ENCODE measurements at places on chromosomes 12 and 14.

GRCh38 chr12:95767703-95768102 is 22.9 kb downstream of the NTN4 start:
- no peak for DNase-seq

- DNase-seq = peak; percentile 85
Observed at GRCh38 chr12:32535288-32535999, 136.1 kb downstream of the FGD4 start.

DNA sequence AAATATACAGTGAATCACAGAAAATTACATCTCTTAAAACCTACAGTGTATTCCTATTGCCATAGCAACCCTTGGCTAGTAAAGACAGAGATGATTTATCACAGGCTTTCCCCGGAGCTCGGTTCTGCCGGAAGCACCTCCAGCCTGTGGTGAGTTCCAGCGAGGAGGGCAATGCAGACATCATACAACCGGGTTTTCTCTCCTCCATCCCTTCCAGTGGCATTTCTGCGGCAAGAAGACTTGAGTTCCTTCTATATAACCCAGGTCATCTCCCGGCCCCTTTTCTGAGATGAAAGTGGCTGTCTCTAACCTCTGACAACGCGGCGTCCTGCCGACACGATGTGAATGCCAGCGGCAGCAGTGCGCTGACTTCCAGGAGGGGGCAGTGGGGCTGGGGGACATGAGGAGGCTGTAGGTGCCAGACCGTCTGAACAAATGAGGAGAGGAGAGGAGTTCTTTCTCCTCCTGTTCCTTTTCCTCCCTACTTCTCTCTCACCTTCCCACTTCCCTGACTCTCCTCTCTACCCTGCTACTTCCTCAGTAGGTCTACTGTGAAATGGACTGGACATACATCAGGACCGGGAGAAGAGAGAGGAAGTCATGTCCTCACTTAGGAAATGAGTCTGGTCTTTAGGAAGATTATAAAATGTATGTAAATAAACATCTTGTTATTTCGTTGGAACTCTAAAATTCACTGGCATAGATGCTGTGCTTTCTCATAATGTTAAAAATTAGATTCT is 68.6 kb upstream of the MAX start:
- DNase-seq = peak; percentile 48

DNA sequence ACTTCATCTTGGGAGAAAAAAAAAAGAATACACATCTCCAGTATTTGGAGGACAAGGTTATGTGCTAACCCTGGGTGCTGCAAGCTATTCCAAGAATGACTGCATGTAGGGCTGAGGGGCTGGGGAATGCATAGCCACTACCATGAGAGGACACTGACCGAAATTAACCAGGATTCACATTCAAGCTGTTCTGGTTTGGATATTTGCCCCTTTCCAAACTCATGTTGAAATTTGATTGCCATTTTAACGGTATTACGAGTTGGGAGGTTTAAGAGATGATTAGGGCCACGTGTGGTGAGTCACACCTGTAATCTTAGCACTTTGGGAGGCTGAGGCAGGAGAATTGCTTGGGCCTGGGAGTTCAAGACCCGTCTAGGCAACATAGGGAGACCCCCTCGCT is 18.5 kb upstream of the MARK3 start:
- DNase-seq = no peak

DNA sequence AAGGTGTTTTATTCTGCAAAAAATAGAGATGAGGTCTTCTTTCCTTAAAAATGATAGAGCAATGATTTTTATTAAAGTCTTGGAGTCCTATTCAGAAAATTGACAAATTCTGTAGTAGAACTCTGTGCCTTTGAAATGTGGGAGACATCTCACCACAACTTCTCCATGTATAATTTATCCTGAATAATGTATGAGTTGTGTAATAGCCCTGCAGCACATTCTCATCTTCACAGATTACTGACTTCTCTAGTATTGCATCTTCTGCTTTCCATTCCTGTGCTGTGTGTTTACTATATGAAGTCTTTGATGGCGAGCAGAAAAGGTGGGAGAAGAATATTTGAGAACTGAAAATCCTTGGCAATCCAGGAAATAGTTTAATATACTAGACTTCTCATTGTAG is 255.6 kb downstream of the TTC6 start:
- no peak for DNase-seq

DNA sequence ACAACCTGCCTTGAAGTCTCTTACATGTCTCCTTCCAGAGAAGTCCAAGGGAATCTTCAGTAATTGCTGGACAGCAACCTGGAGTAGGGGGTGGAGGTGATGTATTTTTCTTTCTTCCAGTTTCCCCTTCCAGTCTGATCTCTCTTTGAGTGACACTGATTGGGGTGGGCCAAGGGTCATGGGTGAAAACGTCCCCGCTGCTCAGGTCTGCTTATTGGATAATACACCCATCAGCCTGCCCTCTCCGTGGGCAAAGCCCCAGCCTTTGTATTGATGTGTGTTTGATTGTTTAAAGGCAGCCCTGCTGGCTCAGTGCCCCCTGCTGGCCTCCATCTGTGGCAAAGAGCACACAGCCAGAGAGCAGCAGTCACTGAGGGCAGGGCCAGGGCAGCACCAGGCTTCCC is 35.7 kb upstream of the ATP2A2 start:
- peak; percentile 52 for DNase-seq

GRCh38 chr14:23159532-23159931 is 23.9 kb downstream of the SLC7A8 start:
- DNase-seq = no peak

GRCh38 chr12:109863847-109864712 is 16.3 kb downstream of the GLTP start:
- DNase-seq = peak; percentile 18

DNA sequence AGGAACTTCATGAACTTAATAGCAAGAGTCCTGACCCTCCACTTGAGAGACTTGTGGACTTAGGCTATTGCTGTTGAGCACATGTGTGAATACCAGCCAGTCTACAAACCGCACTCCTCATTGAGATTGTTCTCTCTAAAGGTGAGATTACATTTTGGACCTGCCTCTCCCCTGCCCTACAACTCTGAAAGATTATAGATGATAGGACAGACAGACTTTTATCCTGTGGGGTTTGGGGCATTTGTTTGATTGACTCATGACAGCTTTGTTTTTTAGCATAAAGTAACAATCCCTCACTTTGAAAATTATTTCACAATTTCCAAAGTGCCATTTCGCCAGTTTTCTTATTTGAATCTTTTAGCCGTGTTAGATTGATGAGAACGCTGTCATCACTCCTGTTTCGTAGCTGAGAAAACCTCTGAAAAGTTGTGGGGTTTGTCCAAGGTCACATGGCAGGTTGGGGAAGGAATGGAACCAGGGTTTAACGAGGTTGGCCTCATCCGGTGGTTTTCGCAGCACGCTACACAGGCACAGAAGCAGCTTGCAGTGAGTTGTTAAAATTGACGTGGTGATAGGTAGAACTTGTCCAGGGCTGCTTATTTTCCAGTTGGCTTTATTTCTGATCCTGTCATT is 836 bp downstream of the EVL start:
- peak; percentile 89 for DNase-seq

DNA sequence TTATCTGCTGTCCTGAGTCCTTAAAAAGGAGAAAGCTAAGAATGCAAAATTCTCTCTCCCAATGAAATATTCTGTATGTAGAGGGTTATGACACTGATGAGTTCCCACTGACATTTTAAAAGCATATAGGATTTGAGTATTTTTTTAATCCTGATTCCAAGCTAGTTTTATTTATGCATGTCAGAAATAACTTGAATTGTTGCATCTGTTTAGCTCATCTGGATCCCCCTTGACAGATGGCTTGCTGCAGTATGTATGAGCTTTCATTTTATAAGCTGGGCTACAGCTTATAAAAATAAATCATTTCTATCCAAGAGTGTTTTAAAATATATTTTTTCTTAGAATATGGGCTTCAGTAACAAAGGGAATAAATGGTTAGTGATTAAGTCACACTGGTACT is 495.3 kb downstream of the NELL2 start:
- no peak for DNase-seq

DNA sequence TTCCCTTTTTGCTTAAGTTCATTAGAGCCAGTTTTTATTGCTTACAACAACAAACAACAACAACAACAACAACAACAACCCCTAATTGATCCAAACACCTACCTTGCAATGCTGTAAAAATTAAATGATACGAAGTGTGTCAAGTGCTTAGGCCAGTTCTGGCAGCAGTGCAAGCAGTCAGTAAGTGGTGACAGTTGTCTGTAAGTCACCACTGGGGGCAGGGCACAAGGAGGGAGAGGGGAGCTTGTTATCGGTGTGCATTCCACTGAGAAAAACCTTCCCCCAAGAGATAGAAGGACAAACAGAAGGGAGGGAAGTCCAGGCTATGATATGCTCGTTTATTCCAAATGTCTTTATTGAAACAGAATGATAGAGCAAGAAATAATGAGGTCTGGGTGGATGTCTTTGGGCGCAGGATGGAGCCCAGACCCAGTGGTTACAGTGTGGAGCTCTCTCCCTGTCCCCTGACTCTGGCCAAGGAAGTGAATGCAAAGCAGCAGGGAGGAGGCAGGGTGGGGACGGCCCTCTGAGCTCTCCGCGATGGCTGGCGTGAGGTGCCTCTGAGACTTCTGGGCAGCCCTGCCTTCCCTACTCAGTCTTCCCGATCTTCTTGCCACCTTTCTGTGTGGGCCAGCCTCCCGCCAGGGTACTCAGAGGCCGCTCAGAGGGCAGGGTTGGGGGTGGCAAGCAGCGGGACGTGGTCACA is 6.5 kb downstream of the SLC22A17 start:
- DNase-seq = no peak

DNA sequence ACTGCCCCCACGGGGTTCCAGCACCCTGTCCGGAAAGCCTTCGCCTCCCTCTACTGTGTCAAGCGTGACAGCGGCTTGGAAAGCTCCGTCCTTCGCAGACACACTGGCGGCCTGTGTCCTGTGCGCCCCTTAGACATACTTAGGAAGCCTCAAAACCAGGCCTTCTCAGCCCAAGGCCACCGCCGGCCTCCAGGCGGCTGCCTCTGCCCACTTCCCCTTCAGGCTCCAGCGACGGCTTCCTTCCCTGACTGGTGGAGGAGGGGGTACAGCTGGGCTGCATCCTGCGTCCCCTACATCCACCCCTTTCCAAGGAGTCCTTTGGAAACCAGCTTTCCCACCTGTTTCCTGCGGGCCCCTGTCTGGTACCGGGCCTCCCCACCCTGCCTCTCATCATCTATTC is 2.5 kb upstream of the CACNA2D4 start:
- peak; percentile 61 for DNase-seq

GRCh38 chr12:58916161-58916621 is 4.1 kb downstream of the LRIG3 start:
- DNase-seq = no peak

DNA sequence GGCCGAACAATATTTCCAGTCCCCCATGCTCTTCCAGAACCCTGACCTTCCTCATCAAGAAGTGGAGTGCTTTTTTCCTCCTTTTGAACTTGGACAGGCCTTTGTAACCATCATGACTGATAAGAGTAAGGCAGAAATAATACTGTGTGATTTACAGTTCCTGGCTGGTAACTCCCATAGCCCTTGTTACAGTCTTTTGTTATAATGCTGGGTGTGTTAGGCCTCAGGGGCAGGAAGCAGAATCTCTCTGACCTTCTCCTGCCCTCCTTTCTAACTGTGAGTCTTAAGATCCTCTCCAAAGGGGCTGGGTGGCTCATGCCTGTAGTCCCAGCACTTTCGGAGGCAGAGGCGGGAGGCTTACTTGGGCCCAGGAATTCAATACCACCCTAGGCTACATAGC is 59.5 kb downstream of the BCAT1 start:
- DNase-seq = no peak

DNA sequence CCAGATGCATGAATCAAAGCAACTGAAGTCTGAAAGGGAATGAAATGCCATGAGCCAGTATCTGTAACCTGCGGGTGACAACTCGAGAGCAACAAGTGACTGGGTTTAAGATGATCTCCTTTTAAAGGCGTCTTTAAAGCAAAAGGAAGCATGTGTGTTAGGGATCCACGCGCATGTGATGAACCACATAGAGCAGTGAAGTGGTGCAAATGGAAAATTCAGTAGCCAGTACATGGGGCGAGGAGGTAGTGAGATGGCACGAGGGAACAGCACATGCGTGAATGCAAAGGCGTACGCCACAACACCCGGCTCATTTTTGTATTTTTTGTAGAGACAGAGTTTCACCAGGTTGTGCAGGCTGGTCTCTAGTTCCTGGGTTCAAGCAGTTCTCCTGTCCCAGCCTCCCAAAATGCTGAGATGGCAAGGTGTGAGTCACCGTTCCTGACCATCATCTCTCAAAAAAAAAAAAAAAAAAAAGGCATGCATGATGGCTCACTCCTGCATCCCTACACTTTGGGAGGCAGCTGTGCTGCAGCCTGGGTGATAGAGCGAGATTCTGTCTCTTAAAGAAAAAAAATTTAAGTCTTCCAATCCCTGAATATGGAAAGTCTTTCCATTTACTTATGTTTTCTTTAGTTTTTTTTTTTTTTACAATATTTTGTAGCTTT is 24.6 kb upstream of the BCL7A start:
- no peak for DNase-seq

DNA sequence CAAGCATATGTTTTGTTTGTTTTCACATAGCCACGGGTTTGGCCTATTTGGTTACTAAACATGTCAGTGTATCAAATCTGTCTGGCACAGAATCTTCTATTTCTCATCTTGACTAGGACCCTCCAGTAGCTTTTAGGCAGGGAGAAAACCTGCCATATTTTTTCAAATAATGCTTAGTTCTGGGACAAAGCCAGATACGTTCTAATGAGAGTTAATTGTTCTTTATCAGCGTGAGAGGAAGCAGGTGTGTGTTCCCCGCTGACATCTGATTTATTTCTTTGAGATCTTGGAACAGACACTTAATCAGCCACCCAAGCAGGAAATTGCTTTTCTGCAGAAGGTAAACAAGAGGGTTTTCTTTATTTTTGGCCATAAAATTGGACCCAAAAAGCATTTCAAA is 54.8 kb downstream of the GOLGA5 start:
- no peak for DNase-seq

- no peak for DNase-seq
Observed at GRCh38 chr14:35403114-35403602, 1.4 kb downstream of the NFKBIA start.

- DNase-seq = no peak
Observed at GRCh38 chr12:3455312-3455711, 35.7 kb upstream of the PRMT8 start.

DNA sequence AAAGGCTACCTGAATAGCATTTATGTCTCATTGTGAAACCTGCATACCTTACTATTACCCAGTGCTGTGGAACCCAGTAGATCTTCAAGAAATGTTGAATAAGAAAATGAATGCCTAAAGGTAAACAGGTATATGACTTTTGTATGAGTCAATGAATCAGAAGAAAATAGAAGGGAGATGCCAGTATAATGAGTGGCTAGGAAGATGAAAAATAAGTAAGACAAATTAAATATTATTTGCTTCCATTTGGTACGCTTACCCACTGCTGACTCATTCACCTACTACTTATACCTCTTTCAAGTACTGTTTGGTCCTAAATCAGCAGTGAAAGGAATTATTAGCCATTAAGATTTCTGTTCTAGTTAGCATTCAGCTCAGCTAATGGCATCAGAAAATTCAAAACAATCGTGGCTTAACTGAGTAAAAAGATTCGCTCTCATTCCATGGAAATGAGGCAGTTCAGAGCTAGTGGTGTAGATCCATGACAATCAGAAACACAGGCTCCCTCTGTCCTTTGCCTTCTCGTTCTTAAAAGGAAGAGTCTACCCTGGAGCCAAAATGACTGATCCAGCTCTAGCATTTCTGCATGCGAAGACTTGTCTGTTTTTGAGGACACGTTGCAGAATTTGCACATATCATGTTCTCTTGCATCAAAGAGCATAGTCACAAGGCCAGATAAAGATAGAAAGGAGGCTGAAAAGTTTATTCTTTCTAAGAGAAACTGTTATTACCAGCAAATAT is 705.8 kb upstream of the USP15 start:
- DNase-seq = no peak

Measured in Kasumi-1 (cell line).